Stomach (tissue), 19 donors: ENCODE measurements at places on chromosomes 5 and 9. TPM values are rescaled to one million over a fixed set of nuclear protein-coding genes. Genes with fewer than 3 reads are reported as not detected.

DNA sequence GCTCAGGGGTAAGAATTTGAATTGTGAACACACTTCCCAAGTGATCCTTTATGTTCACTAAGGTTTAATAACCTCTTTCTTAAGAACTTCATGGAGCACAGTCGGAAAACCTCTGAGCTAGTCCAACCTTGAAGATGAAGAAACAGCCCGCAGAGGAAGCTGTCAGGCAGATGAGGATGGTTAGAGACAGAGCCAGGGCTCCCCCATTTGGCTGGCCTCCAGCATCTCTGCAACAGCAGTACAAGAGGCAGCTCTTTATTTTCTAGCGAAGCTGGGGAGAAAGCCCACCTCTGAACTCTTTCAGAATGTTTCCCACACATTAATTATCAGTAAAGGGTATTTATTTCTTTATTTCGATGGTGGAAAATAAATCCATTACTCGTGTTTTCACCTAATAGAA is 350.8 kb downstream of the DMRT2 start:
- no peaks in the 10 kb centered on the region for H3K4me1 ChIP-seq
- H3K27ac ChIP-seq, result no peak overlapping the region
- no peak overlapping the region for H3K4me3 ChIP-seq
- DNase-seq, result no peak

DNA sequence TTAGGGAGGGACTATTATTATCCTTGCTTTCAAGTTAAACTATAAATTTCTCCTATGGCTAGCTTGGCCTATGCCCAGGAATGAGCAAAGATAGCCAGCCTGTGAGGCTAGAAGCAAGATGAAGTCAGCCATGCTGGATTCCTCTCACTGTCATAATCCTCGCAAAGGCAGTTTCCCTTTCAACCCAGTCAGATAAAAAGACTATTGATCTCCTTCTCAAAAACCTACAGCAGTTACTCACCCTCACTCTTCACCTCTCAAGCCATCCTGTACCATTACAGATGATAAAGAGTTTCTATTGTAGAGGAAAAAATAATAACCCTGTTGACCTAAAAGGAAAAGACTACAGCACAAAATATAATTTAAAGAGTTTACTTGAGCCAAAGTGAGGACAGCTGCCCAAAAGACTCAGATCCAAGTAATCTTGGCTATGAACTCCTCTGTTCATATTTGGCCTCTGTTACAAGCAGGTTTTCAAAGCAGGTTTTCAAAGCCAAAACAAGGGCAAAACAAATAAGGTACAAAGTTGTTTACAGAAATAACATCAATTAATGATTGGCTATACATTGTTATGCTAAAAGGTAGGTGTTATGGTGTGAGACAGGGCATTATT is 41.7 kb downstream of the KCNV2 start:
- no peak overlapping the region for H3K4me3 ChIP-seq
- H3K36me3 ChIP-seq, result no peaks in the 10 kb centered on the region
- no peak for DNase-seq

GRCh38 chr9:20553558-20554149 is 68.6 kb downstream of the MLLT3 start:
- no peak overlapping the region for H3K4me3 ChIP-seq
- H3K36me3 ChIP-seq, result no peaks in the 10 kb centered on the region
- H3K4me1 ChIP-seq, result peaks cover 61% of the 10 kb centered on the region
- no peaks in the 10 kb centered on the region for H3K27me3 ChIP-seq
- H3K27ac ChIP-seq, result no peak overlapping the region

GRCh38 chr9:109967651-109968642 is 187.9 kb downstream of the PALM2AKAP2 start:
- H3K36me3 ChIP-seq, result no peaks in the 10 kb centered on the region
- peak overlapping the region; percentile 51 for H3K27ac ChIP-seq
- peak; percentile 45 for DNase-seq
- H3K27me3 ChIP-seq, result no peaks in the 10 kb centered on the region
- H3K4me3 ChIP-seq, result no peak overlapping the region
- peaks cover 11% of the 10 kb centered on the region for H3K4me1 ChIP-seq

Gene PTGES
- 2.9 TPM for total RNA-seq

Gene SLC6A3
- not detected for total RNA-seq

Gene OGN
- 138 TPM for total RNA-seq

GRCh38 chr5:129591508-129592160 is 131.5 kb downstream of the ADAMTS19 start:
- no peak overlapping the region for H3K27ac ChIP-seq
- no peak overlapping the region for H3K4me3 ChIP-seq

- no peak overlapping the region for H3K27ac ChIP-seq
- H3K27me3 ChIP-seq, result no peaks in the 10 kb centered on the region
- no peak for DNase-seq
- no peaks in the 10 kb centered on the region for H3K36me3 ChIP-seq
These were observed 441.5 kb downstream of the DNAH5 start for GRCh38 chr5:13503017-13503416.

GRCh38 chr5:178526773-178527457 is 63.3 kb downstream of the COL23A1 start:
- H3K4me1 ChIP-seq, result no peaks in the 10 kb centered on the region
- no peaks in the 10 kb centered on the region for H3K36me3 ChIP-seq
- H3K27me3 ChIP-seq, result no peaks in the 10 kb centered on the region
- no peak for DNase-seq
- H3K4me3 ChIP-seq, result no peak overlapping the region

Gene PCDHB5
- total RNA-seq, result 1.8 TPM

Gene ELL2
- 26.8 TPM for total RNA-seq

DNA sequence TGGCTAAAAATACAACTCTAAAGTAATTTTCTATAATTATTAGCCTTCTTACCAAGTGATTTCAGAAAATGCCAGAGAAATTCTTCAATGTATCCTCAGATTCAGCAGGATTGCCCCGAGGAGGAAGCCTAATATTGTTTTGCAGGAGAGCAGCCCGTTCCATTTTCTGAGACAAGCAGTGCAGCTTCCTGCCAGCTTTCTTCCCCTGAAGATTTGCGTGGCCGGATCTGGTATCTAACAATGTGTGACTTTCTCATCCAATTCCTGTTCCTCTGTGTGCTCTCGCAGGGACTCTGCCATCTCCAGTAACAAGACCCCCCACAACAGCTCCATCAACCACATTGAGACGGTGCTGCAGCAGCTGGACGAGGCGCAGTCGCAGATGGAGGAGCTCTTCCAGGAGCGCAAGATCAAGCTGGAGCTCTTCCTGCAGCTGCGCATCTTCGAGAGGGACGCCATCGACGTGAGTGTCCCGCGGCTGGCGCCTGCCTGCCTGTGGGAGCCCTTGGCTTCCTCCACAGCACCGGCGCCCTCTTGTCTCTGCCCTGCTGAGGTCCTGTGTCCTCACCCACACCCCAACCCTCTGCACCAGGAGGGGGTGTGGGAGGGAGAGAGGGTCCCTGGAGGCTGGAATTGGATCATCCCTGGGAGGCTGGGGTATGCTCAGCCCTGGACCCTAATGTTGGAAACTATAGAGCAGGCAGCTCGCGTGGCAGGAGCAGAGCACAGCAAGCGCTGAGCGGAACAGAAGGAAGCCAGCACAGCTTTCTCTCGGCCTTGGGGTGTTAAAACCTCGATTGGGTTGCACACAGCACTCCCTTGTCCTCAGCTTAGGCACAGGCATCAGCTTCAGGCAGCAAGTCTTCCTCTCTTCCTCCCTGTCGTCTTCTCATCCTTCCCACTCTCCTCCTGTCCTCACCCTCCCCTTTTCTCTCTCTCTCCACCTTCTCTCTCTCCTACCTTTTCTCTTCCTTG is 216.2 kb downstream of the TRIO start:
- peaks cover 68% of the 10 kb centered on the region for H3K36me3 ChIP-seq
- no peak for DNase-seq
- H3K4me3 ChIP-seq, result no peak overlapping the region

GRCh38 chr5:146818822-146819221 is 59.7 kb downstream of the PPP2R2B start:
- no peak overlapping the region for H3K4me3 ChIP-seq
- H3K27ac ChIP-seq, result no peak overlapping the region
- H3K36me3 ChIP-seq, result no peaks in the 10 kb centered on the region
- H3K4me1 ChIP-seq, result no peaks in the 10 kb centered on the region

DNA sequence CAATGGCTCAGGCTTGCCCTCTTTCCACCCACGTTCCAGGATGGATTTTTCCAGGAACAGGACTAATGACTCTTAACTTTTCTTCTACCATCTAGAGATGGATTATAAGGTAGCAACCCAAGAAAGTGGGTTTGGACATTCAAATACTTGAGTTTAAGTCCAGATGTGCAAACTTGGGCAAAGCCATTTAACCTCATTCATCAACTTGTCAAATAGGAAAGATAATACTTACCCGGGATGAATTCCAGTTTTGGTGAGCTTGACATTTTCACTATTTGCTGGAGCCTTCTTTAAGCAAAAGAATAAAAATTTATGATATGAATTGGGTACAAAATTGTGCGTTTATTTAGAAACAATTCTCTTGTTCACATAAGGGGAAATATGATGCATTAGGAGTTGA is 44.3 kb upstream of the ZBED3 start:
- H3K27ac ChIP-seq, result no peak overlapping the region
- no peak for DNase-seq
- no peaks in the 10 kb centered on the region for H3K36me3 ChIP-seq
- H3K27me3 ChIP-seq, result no peaks in the 10 kb centered on the region
- H3K4me3 ChIP-seq, result no peak overlapping the region
- H3K4me1 ChIP-seq, result no peaks in the 10 kb centered on the region

- H3K4me3 ChIP-seq, result no peak overlapping the region
- no peaks in the 10 kb centered on the region for H3K27me3 ChIP-seq
- H3K27ac ChIP-seq, result peak overlapping the region; percentile 68
- peaks cover 3% of the 10 kb centered on the region for H3K4me1 ChIP-seq
- DNase-seq, result peak; percentile 54
These were observed 1.1 kb upstream of the ADAMTSL1 start for GRCh38 chr9:18472841-18473251.

- H3K4me1 ChIP-seq, result peaks cover 12% of the 10 kb centered on the region
- no peak overlapping the region for H3K4me3 ChIP-seq
- no peaks in the 10 kb centered on the region for H3K36me3 ChIP-seq
- no peak overlapping the region for H3K27ac ChIP-seq
These were observed 121.8 kb upstream of the ELL2 start for GRCh38 chr5:96083361-96083881.

- H3K4me3 ChIP-seq, result no peak overlapping the region
- H3K27ac ChIP-seq, result no peak overlapping the region
- H3K36me3 ChIP-seq, result no peaks in the 10 kb centered on the region
- no peaks in the 10 kb centered on the region for H3K27me3 ChIP-seq
- DNase-seq, result no peak
- H3K4me1 ChIP-seq, result no peaks in the 10 kb centered on the region
These were observed 85.1 kb downstream of the SAXO1 start for GRCh38 chr9:18947892-18948339.

Gene KIF24
- 5.8 TPM for total RNA-seq
